ENCODE measurements at places on chromosomes 3 and 15. TPM values are rescaled to one million over a fixed set of nuclear protein-coding genes. Genes with fewer than 3 reads are reported as not detected.

DNA sequence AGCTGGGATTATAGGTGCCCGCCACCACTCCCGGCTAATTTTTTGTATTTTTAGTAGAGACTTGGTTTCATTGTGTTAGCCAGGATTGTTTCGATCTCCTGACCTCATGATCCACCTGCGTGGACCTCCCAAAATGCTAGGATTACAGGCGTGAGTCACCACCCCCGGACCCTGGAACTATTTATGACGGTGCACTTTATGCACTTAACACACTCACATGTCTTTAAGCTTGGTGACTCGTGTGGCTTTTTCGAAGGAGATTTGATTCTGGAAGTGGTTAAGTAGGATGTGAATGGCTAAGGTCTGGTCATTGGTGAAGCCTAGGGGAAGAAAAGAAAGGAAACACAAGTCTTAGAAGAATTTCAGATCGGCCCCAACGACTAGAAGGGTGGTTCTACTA lies 20.3 kb downstream of the BBS4 start:
- no peak for DNase-seq

GRCh38 chr15:92385096-92385495 lies 8.6 kb upstream of the ST8SIA2 start:
- no peak for DNase-seq

- DNase-seq, result no peak
Observed at GRCh38 chr3:59750391-59750790, 700.6 kb upstream of the CFAP20DC start.

DNA sequence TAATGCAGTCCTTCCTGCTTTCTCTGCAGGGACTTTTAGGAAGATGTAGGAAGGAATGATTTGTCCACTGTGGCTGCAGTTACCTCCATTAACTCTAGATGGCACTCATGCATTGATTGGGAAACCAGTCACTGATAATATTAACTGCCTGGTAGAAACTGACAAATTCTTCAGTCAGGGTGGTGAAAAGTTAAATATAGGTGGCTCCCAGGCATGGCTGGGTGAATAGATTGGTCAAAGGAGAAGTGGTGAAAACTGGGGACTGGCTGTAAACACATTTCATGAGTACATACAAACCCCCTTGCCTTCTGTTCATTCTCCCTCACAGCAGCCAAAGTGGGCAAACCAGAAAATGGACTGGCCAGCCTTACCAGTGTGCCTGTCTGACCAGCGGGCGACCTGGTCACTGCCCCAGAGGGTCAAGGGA lies 333.4 kb downstream of the THSD4 start:
- peak; percentile 12 for DNase-seq

DNA sequence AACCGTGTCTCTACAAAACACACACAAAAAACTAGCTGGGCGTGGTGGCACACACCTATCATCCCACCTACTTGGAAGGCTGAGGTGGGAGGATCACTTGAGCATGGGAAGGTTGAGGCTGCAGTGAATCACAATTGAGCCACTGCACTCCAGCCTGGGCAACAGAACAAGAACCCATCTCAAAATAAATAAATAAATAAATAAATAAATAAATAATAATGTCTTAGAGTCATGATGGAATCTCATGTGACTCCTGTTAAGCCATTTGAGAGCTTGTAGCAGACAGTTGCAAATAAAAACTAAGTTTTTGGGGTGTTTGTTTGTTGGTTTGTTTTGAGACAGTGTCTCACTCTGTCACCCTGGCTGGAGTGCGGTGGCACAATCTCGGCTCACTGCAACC lies 33.2 kb downstream of the SLC12A1 start:
- no peak for DNase-seq

DNA sequence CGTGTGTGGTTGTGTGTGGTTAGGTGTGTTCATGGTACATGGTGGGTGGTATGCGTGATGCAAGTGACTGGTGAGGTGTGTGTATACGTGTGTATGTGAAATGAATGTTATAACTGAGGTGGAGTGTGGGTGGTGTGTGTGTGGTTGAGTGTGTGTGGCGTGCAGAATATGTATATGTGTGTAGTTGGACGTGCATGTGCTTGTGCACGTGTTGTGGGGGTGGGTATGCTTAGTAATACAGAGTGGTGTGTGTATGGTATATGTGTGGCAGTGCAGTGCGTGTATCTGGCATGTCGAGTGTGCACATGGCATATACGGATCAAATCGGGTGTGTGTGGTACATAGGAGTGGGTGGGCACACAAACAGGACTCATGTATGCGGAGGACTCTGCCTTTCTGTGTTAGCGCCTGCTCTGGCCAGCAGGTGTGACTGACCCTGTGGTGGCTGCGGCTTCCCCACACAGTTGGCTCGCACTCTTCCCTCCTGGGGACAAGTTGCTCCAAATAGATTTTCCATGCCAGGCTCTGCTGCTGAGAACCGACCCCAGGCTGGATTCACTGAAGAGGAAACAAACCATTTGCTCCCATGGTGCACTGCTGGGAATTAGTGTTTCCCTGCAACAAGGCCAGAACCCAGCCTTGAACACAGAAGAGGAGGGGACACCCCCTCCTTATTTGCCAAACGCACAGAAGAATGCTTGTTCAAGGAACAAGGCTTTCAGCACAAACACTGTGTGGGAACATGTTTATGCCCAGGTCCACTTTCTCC lies 1.2 kb upstream of the C3orf70 start:
- DNase-seq, result no peak

GRCh38 chr3:31247850-31248562 lies 284.7 kb upstream of the STT3B start:
- DNase-seq, result peak; percentile 64

DNA sequence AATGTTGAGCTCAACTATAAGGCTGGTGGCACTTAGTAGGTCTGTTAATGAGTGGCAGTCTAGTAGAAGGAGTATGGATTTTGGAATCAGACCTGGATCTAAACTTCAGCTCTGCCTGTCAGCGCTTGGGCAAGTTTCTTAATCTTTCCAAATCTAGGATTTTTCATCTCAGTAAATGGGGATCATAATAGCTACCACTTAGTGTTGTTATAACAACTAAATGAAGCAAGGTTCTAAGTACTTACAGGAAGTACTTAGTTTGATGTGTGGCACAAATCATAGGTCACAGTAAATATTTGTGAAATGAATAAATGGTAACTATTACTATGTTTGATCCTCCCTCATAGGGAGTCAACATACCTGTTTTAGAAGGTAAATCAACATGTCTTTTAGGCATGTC lies 31.4 kb downstream of the SLC49A4 start:
- no peak for DNase-seq

The PLA2G4F gene
- total RNA-seq, result 7.9 TPM

GRCh38 chr3:191343913-191344312 lies 13.6 kb upstream of the UTS2B start:
- DNase-seq, result no peak

DNA sequence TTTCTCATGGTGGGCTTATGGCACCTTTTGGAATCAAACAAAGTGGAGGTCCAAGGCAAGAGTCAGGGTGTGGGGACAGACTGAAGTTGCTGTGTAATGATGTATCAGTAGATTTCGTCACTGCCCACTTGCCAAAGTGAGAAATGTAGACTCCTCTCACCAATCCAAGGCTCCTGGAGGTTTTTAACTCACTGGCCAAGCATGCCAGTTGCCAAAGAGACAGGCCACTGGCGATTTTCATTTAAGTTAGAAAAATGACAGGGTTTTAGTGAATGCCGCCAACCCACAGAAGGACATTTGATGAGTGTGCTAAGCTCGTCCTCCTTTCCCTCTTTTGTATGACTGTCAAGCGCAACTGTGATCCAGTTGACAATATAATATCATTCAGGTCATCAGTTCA lies 209.2 kb downstream of the FEZF2 start:
- no peak for DNase-seq

DNA sequence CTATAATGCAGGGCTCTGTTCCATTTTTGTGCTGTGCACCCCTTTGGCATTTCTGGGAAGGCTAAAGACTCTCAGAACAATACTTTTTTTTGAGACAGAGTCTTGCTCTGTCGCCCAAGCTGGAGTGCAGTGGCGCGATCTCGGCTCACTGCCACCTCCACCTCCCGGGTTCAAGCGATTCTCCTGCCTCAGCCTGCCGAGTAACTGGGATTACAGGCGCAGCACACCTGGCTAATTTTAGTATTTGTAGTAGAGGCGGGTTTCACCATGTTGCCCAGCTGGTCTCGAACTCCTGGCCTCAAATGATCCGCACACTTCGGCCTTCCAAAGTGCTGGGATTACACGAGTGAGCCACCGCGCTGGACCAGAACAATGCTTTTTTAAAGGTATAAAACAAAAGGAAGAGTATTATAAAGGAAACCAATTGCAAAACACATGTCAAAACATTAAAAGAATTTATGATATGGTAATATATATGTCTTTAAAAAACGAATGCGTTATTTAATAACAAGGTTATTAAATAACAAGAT lies 999 bp downstream of the SQOR start:
- no peak for DNase-seq

The AGBL1 gene
- total RNA-seq, result not detected

DNA sequence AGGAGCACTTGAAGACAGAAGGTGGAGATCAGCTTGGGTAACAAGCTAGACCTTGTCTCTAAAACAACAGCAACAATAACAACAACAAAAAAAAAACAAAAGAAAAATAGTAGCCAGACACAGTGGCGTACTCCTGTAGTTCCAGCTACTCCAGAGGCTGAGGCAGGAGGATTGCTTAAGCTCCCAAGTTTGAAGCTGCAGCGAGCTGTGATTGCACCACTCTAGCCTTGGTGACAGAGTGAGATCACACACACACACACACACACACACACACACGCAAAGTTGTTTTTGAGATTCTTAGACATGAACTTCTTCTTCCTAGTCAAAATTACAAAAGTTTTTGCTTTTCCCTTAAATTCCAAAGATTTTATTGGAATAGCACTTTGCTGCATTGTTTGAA lies 93.0 kb upstream of the IGSF10 start:
- DNase-seq, result peak; percentile 5

The PLA2G4D gene
- total RNA-seq, result not detected

The SUCNR1 gene
- 12.4 TPM for total RNA-seq

The SLC2A2 gene
- total RNA-seq, result not detected

- peak; percentile 16 for DNase-seq
Observed at GRCh38 chr3:190385731-190386688, 2.0 kb upstream of the CLDN16 start.

- DNase-seq, result no peak
Observed at GRCh38 chr3:179098388-179099077, 26.9 kb upstream of the ZMAT3 start.

The CIP2A gene
- 3.9 TPM for total RNA-seq

GRCh38 chr3:23698652-23699313 lies 107.0 kb upstream of the UBE2E1 start:
- DNase-seq, result no peak

Data from thyroid gland (tissue), 4 donors.